ENCODE measurements at places on chromosomes 11 and 22.

- DNase-seq: no peak
Measured at GRCh38 chr11:19705936-19706335, 6.7 kb upstream of the NAV2 start.

- no peak for DNase-seq
Measured at GRCh38 chr22:38724926-38725571, 19.3 kb downstream of the GTPBP1 start.

GRCh38 chr11:10590218-10590915 is 21.9 kb upstream of the LYVE1 start:
- DNase-seq: no peak

DNA sequence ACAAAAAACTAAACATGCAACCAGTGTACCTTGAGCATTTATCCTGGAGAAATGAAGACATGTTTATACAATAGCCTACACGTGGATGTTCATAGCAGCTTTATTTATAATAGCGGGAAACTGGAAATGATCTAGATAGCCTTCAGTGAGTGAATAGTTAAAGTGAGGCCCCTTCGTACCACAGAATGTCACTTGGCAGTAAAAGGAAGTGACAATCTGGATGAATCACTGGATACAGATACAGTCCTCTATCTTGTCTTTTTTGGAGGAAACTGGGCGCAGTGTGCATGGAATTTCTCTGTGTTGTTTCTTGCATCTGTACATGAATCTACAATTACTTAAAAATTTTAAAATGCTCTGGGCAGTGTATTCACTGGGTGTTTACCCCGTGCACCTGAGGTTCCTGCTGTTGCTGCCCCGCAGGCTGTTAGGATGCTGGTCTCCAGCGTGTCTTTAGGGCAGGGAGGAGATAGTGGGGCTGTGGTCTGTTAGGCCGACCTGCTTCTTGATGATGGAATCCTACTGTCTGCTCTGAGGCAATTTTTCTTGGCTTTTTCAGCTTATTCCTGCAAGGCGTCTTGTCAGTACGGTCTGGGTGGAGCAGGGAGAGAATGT is 23.2 kb downstream of the DERL3 start:
- no peak for DNase-seq

GRCh38 chr11:66981976-66982578 is 7.0 kb downstream of the C11orf86 start:
- DNase-seq: no peak

DNA sequence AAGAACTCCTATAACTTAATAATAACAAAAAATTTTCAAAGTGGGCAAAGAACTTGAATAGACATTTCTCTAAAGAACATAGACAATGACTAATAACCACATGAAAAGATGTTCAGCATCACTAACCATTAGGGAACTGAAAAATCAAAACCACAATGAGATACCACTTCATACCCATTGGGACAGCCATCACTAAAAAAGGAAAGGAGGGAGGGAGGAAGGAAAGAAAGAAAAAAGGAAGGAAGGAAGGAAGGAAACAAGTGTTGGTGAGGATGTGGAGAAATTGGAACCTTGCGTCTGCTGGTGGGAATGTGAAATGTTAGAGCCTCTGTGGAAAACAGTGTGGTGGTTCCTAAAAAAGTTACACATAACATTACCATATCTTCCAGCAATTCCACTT is 55.8 kb downstream of the MS4A13 start:
- no peak for DNase-seq

DNA sequence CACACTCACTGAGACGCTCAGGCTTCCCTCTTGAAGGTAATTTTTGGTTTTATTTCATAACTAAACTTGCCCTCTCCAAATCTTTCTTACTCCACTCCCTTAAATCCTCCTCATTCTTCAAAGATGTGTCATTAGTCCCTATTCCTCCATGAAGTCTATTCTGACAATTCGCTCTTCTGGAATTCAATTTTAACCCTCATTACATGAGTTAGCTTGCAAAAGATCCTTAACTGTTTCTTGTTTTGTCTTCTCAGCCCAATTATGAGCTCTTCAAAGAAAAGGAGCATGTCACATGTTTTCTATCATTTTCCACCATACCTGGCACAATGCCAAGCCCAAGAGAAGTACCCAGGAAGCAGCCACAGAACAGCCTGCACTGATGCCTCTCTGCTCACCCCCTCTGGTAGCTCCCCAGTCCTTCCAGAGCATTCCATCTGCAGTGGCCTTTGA is 13.0 kb downstream of the GALNT18 start:
- DNase-seq: no peak

All from activated naive CD4-positive, alpha-beta T cell (primary cell).